Activated T-cell treated with anti-CD3 and anti-CD28 coated beads for 48 hours (primary cell): ENCODE measurements at places on chromosomes 7 and 10.

DNA sequence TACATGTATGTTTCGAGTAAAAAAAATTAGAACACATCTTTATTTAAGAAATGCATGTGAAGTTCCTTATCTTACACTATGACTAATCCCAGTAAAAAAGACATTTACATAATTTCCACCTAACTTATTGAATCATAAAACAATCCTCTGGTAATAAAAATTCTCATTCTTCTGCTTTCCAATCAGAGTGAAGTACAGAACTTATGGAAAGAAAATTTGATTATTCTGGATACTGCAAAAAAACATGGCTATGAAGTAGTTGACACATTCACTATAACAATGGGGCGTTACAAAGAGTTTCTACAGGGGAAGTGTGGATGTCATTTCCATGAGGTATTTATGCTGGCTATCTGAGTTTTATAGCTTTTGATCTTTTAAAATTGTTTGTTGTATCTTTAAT, 57.7 kb upstream of the WNT16 start:
- DNase-seq, result no peak

DNA sequence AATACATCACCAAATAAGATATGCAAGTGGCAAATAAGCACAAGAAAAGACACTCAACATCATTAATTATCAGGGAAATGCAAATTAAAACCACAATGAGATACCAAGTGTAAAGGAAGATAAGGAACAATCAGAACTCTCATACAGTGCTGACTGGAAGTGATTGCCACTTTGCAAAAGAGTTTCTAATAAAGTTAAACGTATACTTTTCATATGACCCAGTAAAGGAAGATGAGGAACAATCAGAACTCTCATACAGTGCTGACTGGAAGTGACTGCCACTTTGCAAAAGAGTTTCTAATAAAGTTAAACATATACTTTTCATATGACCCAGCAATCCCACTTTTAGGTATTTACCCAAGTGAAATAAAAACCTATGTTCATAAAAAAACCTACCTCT, 12.2 kb upstream of the JMJD1C start:
- no peak for DNase-seq

DNA sequence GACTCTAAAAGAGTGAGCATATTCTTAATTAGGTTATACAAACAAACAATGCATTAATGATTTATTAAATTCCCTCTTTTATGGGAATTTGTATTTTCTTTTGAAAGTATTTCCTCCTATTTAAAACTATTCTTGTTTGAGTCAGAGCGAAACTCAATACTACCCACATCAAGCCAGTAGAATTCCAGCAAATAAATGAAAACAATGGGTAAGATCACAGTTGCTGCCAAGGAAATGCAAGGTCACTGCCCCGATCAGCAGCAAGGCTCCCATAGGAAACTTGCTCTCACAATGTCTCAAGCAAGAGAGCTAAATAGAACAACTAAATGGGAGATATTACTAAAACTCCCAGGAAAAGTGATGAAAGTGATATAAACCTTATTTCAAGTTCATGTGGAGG, 206.3 kb downstream of the THSD7A start:
- DNase-seq, result no peak

GRCh38 chr10:32141018-32141807, 85.0 kb upstream of the KIF5B start:
- DNase-seq, result no peak

GRCh38 chr7:118573085-118573484, 348.6 kb downstream of the ANKRD7 start:
- no peak for DNase-seq

DNA sequence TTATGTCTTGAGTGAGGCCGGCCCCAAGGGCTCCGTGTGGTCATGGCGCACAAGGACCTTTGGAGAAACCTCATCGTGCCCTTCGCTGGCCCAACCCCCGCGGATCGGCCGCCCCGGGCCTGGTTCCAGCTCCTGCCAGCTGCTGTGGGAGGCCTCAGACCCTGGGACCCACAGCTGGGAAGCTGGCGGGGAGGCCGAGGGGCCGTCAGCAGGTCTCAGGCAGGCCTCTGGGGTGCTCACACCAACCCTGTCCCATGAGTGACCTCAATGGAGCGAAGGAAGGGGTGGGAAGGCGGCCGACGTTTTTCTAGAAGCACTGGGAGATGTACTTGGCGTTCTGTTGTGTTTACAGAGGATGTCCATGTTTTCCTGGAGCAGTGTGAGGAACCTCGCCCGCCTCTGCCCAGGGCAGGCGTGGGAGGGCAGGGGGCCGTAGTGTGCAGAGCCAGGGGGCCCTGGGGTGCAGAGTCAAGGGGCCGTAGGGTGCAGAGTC, 18.6 kb upstream of the ADGRA1 start:
- no peak for DNase-seq
